Stimulated activated memory B cell treated with anti-CD40 and anti-IgM and Interleukin-4, amounts not matched to agents 10 μg/mL and 1 μg/mL and 100 μg/mL, for 72 hours (primary cell): ENCODE measurements at places on chromosomes 7 and 10.
A peak's percentile ranks its signal among the peaks of the same experiment; 100 is the strongest.

- peak; percentile 76 for ATAC-seq
Observed at GRCh38 chr7:70829221-70830059, 302.5 kb upstream of the GALNT17 start.

DNA sequence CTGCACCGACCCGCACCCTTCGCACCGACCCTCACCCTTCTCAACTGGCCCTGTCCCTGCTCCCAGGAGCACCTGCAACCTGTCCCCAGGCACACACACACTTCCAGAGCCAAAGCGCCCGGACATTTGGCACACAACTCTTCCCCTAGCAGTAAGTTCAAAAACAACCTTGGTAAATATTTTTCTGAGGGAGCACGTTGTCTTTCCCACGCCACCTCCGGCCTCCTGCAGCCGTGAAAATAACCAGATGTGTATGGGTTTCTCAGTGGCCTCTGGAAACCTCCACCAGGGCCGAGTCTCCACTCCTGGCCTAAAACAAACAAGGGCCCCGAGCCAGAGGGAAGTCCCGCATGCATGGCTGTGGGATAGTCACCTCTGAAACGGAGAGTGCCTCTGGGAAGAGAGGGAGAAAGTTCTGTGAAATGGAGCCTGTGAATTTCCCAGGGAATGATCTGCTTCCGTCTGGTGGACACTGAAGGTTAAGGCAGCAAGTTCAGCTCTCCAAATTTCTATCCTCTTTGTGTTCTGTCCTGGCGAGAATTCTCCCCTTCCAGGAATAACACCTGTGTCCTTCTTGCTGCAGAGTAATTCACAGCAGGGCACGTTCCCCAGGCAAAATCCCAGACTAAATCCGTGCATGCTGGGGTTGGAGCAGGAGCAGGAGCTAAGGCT is 15.8 kb downstream of the PODXL start:
- no peak for ATAC-seq

DNA sequence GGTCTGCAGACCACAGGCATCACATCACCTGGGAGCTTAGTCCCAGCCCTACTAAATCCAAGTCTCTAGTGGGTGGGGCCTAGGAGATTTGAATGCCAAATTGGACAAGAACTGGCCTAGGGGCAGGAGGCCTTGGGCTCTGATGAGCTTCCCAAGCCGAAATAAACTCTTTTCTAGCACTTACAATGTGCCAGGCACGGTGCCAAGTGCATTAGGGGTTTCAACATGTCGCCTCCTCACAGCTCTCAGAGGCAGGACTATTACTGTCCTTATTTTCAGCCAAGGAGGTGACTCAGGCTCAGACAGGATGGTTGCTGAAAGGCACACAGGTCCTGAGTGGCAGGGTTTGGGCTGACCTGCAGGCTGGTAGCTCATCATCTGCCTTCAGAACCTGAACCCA is 9.2 kb upstream of the CPA1 start:
- no peak for ATAC-seq

- ATAC-seq: no peak
Observed at GRCh38 chr10:113122947-113123346, 172.9 kb downstream of the TCF7L2 start.

DNA sequence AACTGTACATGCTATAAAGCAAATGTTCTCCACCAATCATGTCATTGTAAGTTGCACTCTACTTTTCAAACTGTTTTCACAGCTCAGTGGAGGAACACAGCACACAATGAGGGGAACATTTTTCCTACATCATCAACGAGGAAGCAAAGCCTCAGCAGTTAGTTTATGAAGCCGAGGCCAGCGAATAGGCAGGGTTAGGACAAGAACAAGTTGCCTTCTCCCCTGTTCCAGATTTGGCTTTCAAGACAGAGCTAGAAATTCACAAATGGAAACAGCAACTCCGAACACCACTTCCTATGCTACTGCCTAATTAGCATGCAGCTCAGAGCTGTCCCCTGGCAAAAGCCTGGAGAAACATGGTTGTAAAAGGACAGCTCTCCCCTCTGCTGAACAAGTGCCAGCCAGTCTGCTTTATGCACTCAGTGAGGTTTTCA is 19.8 kb downstream of the ITGB8 start:
- ATAC-seq: no peak

DNA sequence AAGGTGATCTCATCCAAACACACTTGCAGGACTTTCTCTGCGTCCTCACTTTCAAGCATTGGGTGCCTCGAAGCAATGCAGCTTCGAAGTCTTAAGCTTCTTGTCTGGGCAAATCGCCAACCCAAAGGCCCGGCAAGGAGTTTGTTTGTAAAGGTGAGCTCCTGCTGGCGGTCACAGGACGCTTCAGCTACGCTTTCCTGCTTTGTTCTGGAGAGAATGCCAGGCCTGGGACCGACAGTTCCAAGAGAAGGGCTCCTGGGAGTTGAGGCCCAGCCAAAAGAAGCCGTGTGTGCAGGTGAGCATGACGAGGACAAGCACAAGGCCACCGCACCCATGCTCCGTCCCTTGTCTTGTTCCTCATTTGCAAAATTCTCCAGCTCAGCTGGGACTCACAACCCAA is 106.6 kb upstream of the DOCK1 start:
- ATAC-seq: no peak

DNA sequence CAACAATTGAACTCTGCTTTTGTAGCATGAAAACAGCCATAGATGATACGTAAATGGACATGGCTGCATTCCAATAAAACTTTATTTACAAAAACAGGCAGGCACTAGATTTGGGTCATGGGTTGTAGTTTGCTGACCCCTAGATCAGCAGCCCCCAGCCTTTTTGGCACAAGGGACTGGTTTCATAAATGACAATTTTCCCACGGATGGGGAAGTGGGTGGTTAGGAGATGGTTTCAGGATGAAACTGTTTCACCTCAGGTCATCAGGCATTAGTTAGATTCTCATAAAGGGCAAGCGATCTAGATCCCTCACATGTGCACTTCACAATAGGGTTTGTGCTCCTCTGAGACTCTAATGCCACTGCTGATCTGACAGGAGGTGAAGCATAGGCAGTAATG is 16.5 kb upstream of the ANK3 start:
- peak; percentile 8 for ATAC-seq

DNA sequence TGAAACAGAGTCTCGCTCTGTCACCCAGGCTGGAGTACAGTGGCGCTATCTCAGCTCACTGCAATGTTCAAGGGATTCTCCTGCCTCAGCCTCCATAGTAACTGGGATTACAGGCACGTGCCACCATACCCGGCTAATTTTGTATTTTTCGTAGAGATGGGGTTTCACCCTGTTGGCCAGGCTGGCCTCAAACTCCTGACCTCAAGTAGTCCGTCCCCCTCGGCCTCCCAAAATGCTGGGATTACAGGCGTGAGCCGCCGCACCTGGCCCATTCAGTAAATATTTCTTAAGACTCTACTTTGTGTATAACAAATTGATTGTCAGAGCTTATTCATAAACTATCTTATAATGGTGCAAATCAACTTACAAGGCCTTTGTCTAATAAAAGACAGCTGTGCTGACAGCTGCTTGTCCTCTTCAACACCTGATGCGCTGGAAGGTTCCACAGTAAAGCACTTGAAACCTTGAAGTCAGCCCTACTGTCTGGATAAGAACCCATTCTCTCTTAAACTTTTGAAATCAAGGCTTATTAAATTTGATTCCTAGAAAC is 14.7 kb downstream of the ECHDC3 start:
- ATAC-seq: no peak

GRCh38 chr7:49974035-49974434 is 119.0 kb downstream of the ZPBP start:
- ATAC-seq: no peak

DNA sequence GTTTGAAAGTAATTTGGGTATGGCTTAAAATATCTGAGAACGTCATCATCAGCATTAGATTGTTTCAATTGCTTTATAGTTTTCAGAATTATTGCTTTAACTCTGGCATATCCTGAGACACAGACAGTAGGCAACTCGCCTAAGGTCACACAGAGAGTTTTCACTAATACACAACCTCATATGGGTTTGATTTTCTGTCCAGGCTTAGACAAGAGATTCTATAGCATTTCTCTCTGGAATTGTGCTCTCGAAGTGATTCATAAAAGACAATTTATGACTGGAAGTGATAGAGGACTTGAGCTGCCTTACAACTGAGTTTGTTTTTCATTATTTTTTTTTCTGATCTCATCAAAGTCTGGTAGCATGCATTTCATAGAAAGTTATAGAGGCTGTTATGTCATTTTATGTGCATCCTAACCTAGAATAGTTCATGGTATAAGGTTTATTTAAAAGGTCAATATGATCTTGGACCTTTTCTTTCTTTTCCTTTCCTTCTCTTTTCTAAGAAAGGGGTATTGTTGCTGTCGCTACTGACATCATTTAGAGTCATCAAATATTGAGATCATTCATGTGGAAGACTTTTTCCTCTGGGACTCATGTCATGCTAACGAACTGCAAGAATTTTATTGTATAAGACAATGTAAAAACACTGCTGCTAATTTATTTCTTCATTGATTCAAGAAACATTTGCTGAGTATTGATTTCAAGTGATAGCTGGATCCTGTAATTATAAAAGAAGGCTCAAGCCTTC is 278.2 kb downstream of the PLXDC2 start:
- no peak for ATAC-seq

DNA sequence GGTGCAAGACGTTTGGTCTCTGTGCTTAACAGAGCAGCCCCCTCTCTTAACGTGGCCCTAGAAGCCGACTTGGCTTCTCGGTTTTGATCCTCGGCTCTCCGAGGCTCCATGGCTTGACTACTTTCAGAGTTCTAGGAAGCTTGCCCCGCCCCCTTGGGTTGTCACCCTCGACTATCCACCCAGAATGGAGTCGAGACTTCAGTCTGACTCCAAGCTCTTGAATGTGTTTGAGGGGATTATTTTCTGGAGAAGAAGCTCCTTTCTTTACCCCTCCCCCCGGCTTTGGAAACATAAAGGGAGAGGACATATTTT is 448 bp downstream of the SEC24C start:
- peak; percentile 60 for ATAC-seq

GRCh38 chr7:148261996-148262688 is 328.4 kb upstream of the C7orf33 start:
- no peak for ATAC-seq

- no peak for ATAC-seq
Observed at GRCh38 chr10:130021383-130021950, 57.4 kb upstream of the EBF3 start.

DNA sequence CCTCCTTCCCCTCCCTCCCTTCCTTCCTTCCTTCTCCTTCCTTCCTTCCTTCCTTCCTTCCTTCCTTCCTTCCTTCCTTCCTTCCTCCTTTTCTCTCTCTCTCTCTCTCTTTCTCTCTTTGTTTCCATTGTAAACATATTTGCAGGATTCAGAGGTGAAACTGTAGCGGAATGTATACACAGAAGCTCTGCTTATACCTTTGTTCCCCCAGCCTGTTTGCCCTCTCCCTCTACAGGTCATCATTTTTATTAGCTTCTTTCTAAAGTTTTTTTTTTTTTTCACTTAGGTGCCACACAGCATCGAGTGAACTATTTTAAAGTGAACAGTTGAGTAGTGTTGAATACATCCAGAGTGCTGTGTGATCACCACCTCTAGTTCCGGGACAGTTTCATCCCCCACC is 20.7 kb downstream of the SDK1 start:
- ATAC-seq: no peak

DNA sequence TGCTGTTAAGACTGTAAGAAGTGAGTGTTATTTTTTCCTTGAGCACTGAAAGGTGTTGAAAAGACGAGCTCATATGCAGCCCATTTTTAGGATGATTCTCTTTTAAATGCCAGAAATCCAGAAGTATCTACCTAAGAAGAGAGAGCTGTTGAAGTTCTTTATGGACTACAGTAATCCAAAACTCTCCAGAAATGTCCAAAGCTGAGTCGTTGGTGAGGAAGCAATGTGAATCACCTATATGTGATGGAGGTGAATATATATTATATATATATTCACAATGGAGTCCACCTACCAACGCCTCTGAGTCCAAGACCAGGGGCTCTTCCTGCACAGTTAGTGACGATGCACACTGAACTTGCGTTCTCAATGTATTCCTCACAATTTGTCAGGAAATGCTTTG is 252.7 kb upstream of the PITRM1 start:
- no peak for ATAC-seq

DNA sequence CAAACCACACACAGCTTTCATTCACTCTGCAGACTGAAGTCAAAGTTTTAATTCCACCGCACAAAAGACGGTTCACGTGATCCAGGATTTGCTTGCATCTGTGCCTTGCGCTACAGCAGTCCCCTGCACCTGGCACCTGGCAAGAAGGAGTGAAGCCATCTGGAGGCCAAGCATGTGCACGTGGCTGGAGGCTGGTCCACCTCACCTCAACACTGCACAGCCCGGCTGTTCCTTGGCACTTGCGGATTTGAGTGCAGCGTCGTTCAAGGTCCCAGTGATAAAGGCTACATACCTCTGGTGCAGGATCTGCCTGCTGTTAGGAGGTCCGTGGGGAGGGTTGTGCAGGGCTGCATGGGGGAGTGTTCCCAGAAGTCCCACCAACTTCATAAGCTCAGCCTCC is 248.5 kb upstream of the GRB10 start:
- no peak for ATAC-seq

DNA sequence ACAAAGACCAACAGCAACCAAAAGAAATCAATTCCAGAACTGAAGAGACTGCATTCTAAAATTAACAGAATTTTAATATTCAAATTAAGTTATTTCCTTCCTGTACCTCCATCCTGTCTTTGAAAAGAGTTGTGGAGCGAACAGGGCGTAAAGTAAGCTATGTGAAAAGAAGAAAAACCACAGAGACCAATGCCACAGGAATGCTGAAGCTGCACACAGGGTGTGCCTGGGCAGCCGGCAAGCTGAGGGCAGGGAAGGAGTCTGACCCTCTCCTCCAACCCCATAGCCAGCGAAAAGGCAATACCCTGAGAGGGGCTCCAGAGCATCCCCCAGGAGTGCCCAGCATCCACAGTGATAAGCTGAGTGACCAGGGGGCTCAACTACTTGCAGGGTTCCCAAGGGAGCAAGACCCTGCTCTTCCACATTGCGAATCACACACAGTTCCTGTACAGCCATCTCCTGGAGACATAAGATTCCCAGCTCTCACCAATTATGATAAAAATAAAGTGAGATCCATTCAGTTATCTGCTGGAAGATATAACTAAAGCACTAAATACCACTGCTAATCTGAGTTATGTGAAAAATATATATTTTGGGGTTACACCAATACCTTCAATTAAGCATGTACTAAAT is 93.8 kb downstream of the PARD3 start:
- no peak for ATAC-seq

DNA sequence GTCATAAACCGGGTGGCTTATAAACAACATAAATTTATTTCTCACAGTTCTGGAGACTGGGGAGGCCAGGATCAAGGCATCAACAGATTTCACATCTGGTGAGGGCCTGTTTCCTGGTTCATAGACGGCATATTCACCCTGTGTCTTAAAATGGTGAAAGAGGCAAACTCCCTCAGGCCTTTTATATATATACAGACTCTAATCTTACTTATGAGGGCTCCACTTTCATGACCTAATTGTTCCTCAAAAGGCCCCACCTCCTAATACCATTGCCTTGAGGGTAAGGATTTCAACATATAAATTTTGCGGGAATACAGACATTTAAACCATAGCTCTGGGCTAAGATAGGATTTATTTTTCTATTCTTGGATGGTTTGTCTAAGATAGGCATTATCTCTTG is 187.2 kb downstream of the PPP1R3A start:
- ATAC-seq: no peak

- no peak for ATAC-seq
Observed at GRCh38 chr7:87427288-87427687, 48.2 kb downstream of the ABCB4 start.
